ENCODE measurements at places on chromosomes 5 and 9. TPM values are rescaled to one million over a fixed set of nuclear protein-coding genes. Genes with fewer than 3 reads are reported as not detected.

DNA sequence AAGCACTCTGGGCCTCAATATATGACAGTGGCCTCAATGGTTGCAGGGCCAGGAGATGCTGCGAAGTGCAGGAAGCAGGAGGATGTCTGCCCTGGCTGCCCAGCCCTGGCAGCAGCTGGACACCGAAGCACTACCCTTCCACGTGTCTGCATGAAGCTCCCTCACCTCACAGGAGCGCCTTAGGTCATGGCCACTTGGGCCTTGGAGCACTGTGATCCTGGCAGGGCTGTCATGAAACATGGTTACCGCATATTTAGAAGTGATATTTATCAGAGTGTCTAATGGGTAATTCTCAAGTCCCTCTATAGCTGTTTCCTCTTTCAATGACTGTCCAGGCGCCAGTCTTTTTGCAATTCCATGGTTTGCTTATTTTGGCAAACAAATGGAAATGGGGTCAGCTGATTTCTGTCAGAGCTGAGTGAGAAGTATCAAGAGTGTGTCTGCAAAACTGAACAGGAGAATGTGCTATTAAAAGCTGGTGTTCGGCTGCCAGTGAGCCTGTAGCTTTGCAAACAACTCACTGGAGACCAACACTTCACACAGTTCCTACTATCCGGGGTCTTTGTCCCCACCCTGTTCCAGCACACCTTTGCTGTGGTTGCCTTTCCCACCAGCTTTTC lies 285.9 kb downstream of the KIF4B start:
- no peak overlapping the region for H3K4me3 ChIP-seq
- peak; percentile 28 for DNase-seq
- H3K27me3 ChIP-seq = no peaks in the 10 kb centered on the region
- peaks cover 10% of the 10 kb centered on the region for H3K4me1 ChIP-seq
- H3K36me3 ChIP-seq = no peaks in the 10 kb centered on the region

DNA sequence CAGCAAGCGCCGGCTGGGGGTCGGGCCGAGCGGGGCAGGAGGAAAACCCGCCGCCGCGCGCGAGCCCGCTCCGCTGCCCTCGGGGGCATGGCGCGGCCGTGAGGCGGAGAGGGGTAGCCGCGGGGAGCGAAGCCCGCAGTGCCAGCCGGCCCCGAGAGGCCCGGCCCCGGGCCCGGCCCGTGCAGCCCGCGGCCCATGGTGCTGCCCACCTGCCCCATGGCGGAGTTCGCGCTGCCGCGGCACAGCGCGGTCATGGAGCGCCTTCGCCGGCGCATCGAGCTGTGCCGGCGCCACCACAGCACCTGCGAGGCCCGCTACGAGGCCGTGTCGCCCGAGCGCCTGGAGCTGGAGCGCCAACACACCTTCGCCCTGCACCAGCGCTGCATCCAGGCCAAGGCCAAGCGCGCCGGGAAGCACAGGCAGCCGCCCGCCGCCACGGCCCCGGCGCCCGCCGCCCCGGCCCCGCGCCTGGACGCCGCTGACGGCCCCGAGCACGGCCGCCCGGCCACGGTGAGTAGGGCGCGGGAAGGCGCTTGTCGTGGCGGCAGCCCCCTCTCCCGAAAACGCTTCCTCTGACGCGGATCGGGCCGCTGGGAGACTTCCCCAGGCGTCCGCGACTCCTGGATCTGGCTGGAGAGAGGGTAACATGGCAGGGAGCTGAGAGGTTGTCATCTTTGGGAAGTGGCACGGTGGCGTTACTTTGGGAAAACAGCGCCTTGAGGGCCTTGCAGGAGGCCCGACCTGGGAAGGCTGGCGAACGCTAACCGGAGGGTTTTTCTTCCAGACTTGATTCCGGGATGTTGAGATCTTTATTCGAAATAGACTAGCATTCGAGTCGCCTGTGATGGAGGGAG lies 523 bp downstream of the MAML1 start:
- peak overlapping the region; percentile 84 for H3K4me3 ChIP-seq
- no peaks in the 10 kb centered on the region for H3K27me3 ChIP-seq
- DNase-seq = peak; percentile 34
- H3K36me3 ChIP-seq = peaks cover 29% of the 10 kb centered on the region
- H3K27ac ChIP-seq = peak overlapping the region; percentile 96
- H3K4me1 ChIP-seq = peaks cover 62% of the 10 kb centered on the region

PTPRD gene
- 15.6 TPM for total RNA-seq

PHF24 gene
- total RNA-seq = 0.11 TPM

AMBP gene
- not detected for total RNA-seq

DNA sequence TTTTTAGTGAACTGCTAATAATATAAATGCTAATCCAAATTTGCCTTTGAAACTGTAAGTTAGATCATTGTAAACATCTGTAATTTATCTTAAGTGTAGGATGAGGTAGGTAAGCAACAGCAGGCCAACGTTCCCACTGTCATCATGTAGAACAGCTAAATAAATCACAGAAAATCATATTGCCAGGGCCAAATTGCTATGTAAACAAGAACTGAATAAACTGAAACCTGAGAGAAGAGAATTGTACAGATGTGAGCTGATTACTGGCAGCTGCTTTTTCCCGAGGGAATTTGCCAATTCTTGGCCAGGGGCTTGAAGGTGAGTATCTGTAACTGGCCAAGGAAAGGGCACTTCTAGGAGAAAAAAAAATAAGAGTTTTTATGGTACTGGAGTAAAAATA lies 97.6 kb downstream of the CDH10 start:
- H3K36me3 ChIP-seq = no peaks in the 10 kb centered on the region
- no peak overlapping the region for H3K27ac ChIP-seq
- no peaks in the 10 kb centered on the region for H3K4me1 ChIP-seq
- DNase-seq = no peak
- no peaks in the 10 kb centered on the region for H3K27me3 ChIP-seq
- no peak overlapping the region for H3K4me3 ChIP-seq

- H3K4me1 ChIP-seq = no peaks in the 10 kb centered on the region
- no peak for DNase-seq
- no peaks in the 10 kb centered on the region for H3K27me3 ChIP-seq
- H3K27ac ChIP-seq = no peak overlapping the region
- H3K36me3 ChIP-seq = peaks cover 88% of the 10 kb centered on the region
- no peak overlapping the region for H3K4me3 ChIP-seq
Measured at GRCh38 chr9:129854588-129855110, 19.4 kb downstream of the USP20 start.

NSA2 gene
- total RNA-seq = 44.1 TPM

DNA sequence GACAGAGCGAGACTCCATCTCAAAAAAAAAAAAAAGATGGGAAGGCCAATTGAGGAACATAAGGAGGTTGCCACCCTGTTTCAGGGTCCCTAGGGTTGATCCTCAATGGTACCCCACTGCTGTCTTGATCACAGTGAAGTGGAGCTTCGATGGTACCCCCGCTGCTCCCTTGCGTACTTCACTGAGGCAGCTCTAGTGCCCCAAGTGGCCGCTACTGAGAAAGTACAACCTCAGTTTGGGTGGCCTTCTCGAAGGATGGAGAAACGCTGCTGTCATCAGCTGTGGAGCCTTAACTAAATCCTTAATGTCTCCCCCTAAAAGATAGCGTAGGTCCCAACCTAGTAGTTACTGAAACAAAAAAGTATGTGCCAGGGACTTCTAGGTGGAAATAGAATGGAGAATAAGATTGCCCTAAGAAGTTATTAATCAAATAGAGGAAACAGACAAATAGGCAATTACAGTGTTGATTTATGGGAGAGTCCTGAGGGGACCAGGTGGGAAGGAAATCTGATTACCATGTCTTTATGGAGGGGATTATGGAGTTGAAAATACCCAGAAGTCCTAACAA lies 6.3 kb downstream of the TESK1 start:
- H3K36me3 ChIP-seq = peaks cover 24% of the 10 kb centered on the region
- peak; percentile 30 for DNase-seq
- peaks cover 9% of the 10 kb centered on the region for H3K4me1 ChIP-seq
- no peak overlapping the region for H3K27ac ChIP-seq
- H3K27me3 ChIP-seq = peaks cover under 1% of the 10 kb centered on the region

RC3H2 gene
- 37.7 TPM for total RNA-seq
